ENCODE measurements at places on chromosomes 5 and 9. TPM values are rescaled to one million over a fixed set of nuclear protein-coding genes. Genes with fewer than 3 reads are reported as not detected.

- DNase-seq = no peak
Observed at GRCh38 chr5:41071242-41071641, at the start of gene MROH2B. TSS of gene MROH2B (minus strand) at chr5:41071342. CDS start at chr5:41070852, 490 bp downstream.

GRCh38 chr9:70318002-70318401 is 59.2 kb downstream of the SMC5 start:
- no peak for DNase-seq

DNA sequence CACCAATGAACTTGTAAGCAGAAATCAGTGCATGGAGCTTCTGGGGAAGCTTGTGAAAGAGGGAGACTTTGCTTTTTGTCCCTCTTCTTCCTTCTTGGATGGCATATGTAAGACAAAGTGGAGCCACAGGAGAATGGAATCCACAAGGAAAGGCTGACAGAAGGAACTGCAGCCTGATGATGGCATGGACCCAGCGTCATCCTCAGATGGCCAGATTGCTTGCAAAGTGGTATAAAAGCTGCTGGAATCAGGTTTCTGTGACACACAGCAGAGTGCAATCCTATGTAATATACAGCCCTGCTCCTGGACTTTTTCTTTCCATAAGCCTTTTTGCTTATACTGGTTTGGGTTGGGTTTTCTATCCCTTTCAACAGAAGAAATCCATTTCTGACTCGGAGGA is 31.4 kb upstream of the SPARC start:
- DNase-seq = no peak

DNA sequence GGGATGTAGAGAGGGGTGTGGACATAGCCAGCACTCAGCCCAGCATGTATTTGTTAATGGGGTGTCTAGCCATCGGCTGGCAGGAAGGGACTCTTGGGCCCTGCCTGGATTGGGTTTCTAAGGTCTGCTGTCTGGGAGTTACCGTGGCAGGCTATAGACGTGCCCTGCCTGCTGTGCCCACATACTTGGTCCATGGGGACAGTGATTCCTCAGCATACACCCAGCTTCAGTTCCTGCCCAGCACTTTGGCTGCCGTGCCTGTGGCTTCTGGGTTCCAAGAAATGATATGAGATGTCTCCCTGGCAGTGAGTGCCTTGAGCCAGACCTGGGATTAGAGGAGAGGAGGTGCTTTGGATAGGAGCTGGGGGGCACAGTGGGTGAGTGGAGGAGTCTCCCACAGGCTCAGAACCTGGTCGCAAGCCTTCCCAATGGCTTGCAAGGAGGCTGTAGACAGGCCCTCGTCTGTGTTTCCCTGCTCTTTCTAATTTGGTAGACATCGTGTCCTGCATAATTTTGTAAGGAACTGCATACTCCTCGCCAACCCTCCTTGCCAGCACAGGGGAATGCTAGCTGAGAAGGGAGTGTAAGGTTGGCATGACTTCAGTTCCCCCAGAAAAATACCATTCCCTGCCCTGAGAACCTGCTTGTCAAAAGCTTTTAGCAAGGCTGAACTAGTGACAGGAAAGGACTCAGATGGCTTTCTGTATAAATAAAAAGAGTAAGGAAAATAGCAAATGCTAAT is 287.9 kb downstream of the ZSWIM6 start:
- no peak for DNase-seq

DNA sequence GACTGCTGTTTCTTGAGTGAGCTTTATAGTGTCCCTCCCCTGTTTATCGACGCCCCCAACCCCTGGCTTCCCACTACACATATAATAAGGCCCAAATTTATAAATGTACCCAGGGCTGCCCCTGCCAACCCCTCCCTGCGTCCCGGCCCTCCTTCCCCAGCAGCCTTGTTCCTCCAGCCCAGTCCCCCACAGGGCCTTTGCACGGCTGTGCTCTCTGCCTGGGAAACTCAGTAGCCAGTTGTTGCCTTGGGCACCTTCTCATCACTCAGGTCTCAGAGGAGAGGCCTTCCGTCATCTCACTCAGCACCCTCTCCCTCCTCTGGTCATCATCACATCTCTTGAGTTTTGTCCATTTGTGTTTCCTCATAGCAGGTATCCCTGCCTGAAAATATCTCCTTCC is 15.8 kb upstream of the UNC5A start:
- DNase-seq = no peak

DNA sequence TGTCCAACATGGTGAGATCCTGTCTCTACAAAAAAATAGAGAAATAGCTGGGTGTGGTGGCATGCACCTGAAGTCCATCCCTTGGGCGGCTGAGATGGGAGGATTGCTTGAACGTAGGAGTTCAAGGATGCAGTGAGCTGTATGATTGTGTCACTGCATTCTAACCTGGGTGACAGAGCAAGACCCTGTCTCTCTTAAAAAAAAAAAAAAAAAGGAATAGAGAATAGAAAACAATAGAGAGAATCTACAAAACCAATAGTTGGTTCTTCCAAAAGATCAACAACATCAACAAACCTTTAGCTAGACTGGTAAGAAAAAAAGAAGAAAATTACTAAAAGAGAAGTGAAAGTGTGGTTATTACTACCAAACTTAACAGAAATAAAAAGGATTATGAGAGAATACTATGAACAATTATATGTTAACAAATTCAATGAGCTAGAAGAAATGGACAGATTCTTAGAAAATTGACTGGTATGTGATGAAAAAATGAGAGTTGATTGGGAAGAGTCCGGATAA is 8.1 kb upstream of the SLC38A9 start:
- no peak for DNase-seq

DNA sequence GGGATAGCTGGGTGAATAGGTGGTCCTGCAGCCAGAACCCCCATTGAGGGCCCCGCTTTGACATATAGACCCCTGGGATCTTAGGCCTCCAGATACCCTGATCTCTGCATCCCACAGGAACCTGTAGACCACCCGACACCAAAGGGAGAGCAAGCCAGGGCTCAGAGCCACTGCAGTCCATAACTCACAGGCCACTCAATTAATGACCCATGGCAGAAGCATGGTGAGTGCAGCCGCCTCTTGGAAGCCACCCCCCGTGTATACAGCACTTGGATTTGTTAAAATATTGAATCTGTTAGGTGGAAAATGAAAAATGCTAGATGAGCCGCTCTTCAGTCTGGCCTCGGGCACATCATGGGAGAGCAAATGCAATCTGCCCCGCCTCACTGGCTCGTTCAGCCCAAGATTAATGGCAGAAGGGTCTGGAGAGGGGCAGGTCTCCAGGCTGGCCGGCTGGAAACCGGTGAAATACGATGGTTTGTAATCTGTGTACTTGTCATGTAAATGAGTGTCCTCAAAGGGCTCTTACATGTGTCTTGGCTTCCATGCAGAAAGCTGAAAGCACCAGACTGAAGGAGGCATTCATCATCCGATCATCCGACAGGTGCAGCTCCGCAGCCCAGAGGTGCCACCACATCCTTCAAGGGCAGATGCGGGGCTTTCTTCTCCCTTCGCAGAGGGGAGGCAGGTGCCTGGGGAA is 111.3 kb downstream of the OLFM1 start:
- DNase-seq = no peak

DNA sequence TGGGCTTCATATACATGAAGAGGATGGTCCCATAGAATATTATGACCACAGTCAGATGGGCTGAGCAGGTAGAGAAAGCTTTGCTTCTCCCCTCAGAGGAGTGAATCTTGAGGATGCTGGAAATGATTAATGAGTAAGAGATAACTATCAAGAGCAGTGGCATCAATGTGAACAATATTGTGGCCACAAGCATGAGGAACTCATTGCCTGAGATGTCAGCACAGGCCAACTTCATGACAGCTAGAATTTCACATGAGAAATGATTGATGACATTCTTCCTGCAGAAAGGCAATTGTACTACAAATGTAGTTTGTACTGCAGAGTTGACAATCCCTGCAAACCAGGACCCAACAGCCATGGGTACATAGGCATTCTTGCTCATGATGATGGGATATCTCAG is 586 bp downstream of the OR13C9 start:
- no peak for DNase-seq

- no peak for DNase-seq
Observed at GRCh38 chr5:175461370-175461769, 17.0 kb upstream of the SFXN1 start.

DNA sequence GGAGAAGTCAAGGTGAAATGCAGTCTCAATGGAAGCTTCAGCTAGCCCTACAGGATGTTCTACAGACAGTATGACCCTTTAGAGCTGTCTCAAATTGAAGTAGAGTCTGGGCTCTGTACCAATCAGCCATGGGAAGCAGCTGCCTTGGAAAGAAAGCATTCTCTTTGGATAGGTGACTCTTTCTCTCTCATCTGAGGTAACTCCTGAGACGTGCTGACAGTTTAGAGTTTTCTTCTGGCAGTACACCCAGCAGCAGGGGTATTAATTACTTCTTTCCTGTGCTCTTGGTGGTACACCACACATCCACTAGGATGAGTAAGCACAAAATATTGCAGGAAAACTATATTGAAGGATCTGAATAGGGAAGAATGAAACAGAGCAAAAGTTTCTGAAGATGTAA is 329.6 kb upstream of the RGMB start:
- no peak for DNase-seq

- DNase-seq = no peak
Observed at GRCh38 chr9:128361296-128361985, 9.7 kb upstream of the URM1 start.

- peak; percentile 82 for DNase-seq
Observed at GRCh38 chr5:65480306-65480865, 1.3 kb downstream of the ADAMTS6 start.

GRCh38 chr5:128513806-128514205 is 24.2 kb downstream of the FBN2 start:
- no peak for DNase-seq

DNA sequence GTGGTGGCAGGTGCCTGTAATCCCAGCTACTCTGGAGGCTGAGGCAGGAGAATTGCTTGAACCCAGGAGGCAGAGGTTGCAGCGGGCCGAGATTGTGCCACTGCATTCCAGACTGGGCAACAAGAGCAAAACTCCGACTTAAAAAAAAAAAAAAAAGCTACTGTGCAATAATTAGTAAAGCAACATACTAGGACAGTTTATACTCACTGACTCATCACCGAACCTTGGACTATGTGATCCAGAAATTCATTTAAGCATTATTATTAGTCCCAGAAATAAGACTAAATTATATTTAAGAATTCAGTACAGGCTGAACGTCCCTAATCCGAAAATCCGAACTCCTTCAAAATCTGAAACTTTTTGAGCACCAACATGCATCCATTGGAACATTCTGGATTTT is 37.8 kb downstream of the GOLPH3 start:
- DNase-seq = no peak

GRCh38 chr9:100561256-100561655 is 16.6 kb upstream of the CAVIN4 start:
- DNase-seq = no peak

DNA sequence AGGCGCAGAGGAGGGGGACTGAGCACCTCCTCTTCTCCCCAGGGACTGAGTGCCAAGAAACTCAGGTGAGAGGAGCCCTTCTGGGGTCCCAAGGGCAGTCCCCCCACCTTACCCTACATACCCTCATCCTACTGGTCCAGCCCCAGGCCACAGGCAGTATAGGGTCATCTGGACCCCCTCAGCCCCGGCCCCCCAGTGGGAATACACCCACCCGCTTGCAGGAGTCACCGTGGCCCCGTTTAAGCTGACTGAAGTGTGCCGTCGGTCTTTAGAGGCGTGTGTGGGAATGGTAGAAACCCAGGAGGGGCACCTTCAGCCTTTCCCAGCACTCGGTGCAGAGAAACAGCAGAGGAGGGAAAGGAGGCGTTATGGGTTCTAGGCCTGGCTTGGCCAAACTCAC is 30.8 kb downstream of the COL15A1 start:
- no peak for DNase-seq

- no peak for DNase-seq
Observed at GRCh38 chr5:41773799-41774198, 96.4 kb downstream of the OXCT1 start.

- DNase-seq = peak; percentile 75
Observed at GRCh38 chr9:92738661-92739081, 26.0 kb downstream of the BICD2 start.

DNA sequence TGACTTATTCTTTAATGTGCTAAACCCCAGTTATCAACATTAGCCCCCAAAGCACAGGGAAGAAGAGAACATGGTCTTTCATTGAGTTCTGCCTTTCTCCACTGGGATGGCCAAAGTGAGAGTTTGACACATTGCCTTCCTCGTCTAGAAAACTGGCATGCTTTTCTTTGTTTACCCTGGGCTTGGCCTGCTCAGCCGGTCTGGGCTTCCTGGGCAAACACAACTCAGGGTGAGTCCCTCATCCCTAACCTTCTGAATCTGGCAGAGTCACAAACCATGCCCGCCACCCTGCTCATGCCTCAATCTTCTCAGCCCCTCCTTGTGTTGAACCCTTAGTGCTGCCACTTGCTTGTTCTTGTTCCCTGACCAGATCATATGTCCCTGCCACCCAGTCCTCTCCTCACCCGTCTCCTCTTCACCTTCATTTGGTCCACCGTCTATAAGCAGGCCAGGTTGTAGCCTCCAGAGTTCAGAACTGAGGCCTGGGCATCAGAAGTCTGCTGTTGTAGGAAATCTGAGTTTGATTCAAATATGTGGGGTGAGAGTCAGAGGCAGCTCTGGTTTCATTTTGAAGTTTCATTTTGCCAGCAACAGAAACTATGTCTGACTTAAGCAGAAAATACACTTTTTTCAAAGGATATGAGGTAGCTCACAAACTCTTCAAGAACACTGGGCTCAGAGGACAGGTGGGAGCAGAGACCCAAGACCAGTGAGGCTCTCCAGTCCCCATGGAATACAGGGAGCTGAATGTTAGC is 217.6 kb downstream of the NDUFS4 start:
- DNase-seq = no peak

- DNase-seq = no peak
Observed at GRCh38 chr9:68562461-68562860, 21.8 kb upstream of the TMEM252 start.

- DNase-seq = no peak
Observed at GRCh38 chr9:8703904-8704303, 904.3 kb upstream of the DMAC1 start.

DNA sequence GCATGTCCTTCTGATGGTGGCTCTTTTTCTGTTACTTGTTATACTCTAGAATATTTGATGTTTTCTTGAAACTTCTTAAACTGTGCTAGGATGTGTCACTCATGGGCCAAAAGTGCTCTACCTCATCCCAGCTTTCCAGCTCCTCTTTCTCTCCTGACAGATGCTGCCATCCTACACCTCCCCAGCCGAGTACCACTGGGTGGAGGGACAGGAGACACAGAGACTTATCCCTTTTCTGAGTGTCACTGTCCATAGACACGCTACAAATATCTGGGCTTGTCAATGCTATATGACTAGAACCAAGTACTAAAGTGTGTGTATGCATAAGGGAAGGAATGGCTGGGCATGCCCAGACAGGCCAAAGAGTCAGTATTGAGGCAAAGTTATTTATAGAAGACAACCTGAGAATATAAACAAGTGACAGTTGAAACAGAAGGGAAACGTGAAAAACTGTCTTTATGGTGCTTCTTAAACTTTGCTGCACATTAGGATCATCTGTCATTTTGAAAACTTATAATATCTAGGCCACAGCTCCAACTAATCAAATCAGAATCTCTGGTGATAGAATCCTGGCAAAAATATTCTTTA is 188.0 kb downstream of the CARTPT start:
- no peak for DNase-seq

Gene LIFR
- 30.9 TPM for total RNA-seq

Gene PTGES
- total RNA-seq = 1.1 TPM

Gene PLAC8L1
- total RNA-seq = not detected

Gene ALDH1A1
- total RNA-seq = 6.2 TPM

Gene SNAPC4
- 3.9 TPM for total RNA-seq

Gene ZNF883
- 2.4 TPM for total RNA-seq

Gene SLC34A3
- total RNA-seq = not detected

Gene TSSK1B
- total RNA-seq = 0.08 TPM

Gene INSL4
- not detected for total RNA-seq
